ENCODE measurements at places on chromosomes 6 and 20.

DNA sequence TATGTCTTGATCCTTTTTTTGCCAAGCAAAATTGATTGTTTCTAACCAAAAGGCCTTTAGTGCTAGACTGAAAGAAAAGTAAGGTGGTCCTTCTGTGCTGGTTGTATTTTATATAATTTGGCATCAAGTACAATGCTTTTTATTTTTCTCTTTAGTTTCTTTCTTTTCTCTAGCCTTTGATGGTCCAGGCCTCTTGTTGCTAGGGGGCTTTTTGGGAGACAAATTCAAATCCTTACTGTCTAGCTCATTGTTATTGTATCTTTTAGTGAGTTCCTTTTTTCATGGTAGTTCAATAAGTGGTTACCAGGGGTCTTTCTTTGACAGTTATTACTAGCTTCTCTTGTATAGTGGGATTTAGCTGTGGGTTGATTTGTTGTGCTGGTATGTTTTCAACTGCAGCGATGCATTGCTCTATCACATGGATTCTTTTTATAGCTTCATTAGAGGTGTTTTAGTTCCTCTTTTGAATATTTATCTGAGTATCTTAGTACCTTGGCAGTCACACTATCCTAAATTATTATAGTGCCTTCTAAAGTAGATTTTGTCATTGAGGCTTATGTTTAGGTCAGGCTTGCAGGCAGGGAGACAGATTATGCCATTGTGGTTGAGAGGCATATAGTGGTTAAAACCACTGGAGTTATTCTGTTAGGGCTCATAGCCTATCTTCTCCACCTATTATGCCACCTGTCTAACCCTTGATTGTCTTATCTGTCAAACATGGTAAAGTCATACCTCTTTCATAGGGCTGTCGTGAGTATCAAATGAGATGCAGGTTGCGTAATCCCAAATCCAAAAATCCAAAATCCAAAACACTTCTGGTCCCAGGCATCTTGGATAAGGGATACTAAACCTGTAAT, 49.5 kb downstream of the KCNS1 start:
- DNase-seq = no peak

DNA sequence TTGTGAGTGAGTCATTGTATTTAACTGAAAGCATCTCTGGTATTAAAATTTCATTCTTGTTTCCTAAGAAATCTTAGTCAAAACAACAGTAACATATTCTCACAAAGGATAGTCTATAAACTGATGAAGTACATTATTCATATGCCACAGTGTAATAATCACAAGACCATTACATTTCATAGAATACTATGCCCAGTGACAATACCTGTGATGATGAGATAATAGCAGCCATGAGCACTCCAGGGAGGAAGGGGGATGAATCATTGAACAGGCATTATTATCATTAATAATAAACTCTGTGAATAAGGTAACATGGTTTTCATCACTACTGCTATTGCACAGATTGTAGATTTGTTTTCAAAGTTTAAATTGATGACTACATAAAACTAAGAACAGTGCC, 667.9 kb downstream of the EPM2A start:
- DNase-seq = no peak

GRCh38 chr6:33017018-33017417, 7.6 kb upstream of the HLA-DOA start:
- no peak for DNase-seq

DNA sequence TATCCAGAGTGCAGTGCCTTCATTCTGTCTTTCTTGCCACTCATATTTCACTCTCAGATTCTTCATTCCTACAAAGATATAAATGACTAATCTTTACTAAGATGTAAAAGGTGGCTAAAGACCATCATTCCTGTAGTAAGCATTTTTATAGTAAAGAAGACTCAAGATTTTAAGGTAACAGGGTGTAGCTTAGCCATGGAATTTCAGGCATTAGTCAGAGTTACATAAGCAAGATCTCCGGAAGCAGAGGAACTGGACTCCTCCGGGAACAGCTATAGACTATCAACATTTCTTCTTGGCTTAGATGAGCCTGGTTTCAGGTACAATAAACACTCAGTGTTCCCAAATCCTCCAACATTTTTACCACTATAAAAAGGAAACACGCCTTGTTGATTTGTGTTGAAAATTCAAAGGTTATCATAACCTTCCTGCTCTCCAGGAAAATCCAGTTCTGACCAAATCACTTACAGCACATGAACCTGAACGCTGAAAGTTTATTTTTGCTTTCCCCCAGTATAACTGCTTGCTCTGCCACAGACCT, 23.7 kb downstream of the SERPINB1 start:
- no peak for DNase-seq

DNA sequence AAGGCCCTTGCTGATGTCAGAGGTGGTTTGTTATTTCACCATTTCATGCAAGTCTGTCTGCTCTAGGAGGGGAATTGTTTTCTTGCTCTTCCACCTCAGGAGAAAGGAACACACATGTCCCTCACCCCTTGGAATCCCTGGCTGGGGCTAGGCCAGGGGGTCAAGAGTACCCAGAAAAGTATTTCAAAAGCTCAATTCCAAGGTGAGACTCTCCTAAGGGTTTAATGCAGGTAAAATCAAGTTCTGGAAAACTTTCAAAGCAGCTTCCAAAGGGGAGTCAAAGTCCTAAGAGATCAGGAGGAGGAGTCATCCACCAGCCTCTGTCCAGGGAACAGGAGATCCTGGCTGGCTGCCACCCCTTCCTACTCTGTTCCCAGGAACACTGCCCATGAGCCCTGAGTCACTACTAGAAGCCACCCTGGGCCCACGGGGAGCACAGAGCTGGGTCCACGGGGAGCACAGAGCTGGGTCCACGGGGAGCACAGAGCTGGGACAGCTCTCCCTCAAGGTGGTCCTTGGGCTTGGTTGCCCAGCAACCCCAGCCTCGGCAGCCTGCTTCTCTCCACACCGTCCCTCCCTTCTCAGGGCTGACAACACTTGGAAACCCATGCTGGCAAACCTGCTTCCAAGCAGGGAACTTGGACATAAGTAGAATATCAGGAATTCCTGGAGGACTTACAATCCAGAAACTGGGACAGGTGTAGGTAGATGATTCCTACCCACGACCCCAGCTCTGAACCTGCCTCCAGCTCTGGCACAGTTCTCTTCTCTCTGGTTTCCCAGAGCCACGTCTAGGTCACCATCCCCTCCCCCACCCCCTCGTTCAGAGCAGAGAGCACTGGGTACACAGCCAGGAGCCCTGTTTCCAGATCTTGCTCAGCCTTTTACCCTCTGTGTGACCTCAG, 35.3 kb upstream of the CDKN1A start:
- DNase-seq = peak; percentile 67

DNA sequence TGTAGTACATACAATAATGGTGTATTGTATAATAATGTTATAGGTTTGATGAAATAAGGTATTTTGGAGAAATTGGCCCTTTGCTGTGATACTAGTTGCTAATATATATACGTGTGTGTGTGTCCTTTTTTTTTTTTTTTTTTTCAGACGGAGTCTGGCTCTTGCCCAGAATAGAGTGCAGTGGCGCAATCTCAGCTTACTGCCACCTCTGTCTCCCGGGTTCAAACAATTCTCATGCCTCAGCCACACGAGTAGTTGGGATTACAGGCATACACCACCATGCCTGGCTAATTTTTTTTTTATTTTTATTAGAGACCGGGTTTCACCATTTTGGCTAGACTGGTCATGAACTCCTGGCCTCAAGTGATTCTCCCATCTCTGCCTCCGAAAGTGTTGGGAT, 23.3 kb downstream of the SENP6 start:
- DNase-seq = no peak

All from LNCaP clone FGC (cell line).